ENCODE measurements at places on chromosomes 7 and 10. TPM values are rescaled to one million over a fixed set of nuclear protein-coding genes. Genes with fewer than 3 reads are reported as not detected.
A peak's percentile ranks its signal among the peaks of the same experiment; 100 is the strongest.

- no peak for DNase-seq
These were observed 20.8 kb downstream of the TIAL1 start for GRCh38 chr10:119575991-119576390.

DNA sequence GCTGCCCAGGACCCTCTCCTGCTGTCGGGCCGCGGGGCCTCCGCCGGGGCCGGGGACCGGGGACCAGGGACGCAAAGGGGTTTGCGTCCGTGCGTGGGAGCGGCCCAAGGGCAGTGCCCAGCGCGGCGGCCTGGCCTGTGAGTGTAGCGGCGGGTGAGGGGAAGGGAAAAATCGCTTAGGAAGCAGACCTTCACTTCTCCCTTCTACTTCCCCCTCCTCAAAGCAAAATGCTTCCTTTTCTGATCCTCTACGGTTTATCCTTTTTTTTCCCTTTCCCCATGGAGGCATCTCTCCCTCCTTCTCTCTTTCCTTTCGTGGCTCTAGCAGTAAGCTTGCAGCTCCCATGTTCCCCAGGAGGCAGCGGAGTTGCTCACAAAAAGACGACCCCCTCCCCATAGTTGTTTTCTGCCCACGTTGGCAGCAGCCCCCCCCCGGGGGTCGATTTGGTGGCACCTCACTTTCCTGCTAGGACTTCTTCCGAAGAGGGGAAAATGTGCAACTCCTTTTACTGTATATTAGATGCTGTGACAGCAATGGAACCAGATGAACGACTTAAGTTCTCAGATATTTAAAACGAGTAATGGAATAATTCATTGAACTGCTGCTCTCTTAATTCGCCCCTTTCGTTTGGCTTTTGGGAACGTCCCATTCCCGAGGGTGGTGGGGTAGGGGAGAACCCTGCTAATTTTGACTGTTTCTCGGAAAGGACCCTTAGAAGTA lies 724 bp downstream of the CAPZA2 start:
- peak; percentile 31 for DNase-seq

GRCh38 chr10:20887706-20888555 lies 9.2 kb downstream of the NEBL start:
- no peak for DNase-seq

The CALML3 gene
- not detected for polyA plus RNA-seq

GRCh38 chr10:103637927-103638557 lies 144.5 kb downstream of the NEURL1 start:
- peak; percentile 83 for DNase-seq

DNA sequence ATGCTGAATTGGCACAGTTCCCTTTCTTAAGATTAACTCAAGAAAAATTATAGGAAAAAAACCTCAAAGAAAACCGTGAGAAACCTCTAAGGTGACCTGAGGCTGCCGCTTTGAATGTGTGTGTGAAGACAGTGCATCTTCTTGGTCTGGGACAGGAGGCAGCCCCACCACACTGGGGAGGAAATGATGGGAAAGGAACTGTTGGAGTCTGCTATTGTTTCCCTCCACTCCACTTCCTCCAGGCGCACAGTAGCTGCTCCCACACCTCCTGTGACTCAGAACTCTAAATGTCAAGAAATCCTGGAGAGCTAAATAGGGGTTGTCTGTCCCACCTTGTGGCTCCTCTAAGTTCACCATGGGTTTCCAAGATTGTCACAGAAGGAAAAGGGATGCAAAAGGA lies 179.4 kb downstream of the PDE1C start:
- DNase-seq = no peak

The NPC1L1 gene
- polyA plus RNA-seq = 0.09 TPM

DNA sequence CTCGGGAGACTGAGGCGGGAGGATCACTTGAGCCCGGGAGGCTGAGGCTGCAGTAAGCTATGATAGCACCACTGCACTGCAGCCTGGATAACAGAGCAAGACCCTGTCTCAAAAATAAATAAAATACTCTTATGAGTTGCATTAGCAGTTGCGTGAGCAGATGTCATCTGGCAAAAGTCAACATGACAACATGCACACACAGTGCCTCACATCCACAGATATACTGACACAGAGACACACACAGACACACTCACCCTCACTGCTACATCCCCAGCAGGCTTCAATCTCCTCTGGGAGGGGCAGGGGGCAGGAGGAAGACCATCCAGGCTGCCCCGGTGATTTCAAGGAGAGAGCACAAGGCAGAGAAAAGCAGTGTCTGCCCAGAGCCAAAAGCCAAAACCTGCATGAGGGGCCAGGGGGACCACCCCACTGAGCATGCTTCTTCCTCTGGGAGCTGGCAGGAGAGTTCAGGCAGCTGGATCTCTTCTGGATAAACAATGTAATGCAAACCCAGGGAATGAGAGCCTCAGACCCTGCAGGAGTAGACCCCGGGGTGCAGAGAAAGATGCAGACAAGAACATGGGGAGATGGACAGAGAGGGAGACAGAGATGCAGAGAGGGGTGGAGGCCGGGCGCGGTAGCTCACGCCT lies 9.6 kb upstream of the ELN start:
- DNase-seq = no peak

The FANK1 gene
- polyA plus RNA-seq = 4.4 TPM

GRCh38 chr10:14605231-14605925 lies 169.3 kb downstream of the FAM107B start:
- DNase-seq = peak; percentile 66

GRCh38 chr7:50626286-50626685 lies 61.1 kb upstream of the DDC start:
- DNase-seq = no peak

- no peak for DNase-seq
These were observed 132.1 kb downstream of the PRPF18 start for GRCh38 chr10:13718820-13719219.

GRCh38 chr7:28272461-28272877 lies 91.9 kb upstream of the JAZF1 start:
- DNase-seq = peak; percentile 74

GRCh38 chr7:117296066-117296465 lies 26.8 kb downstream of the WNT2 start:
- no peak for DNase-seq

DNA sequence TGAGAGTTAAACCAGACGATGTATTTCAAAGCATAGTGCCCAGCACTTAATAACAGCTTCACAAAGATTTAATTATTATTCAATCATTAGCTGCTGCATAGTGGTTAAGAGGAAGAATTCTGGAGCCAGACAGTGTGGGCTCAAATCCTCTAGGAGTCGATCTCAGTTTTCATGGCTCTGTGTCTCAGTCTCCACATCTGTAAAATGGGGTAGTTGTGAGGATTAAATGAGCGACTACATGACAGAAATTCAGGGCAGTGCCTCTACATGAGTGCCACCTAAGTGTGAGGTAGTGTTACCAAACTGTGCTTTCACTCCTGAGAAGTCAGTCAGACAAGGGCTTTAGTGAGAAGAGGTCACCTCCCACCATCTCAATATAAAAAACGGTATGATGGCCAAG lies 81.7 kb upstream of the FGFR2 start:
- no peak for DNase-seq

- DNase-seq = no peak
These were observed 18.3 kb downstream of the STK32C start for GRCh38 chr10:132289439-132289838.

The C10orf67 gene
- polyA plus RNA-seq = 0.16 TPM

- no peak for DNase-seq
These were observed 17.8 kb upstream of the CH25H start for GRCh38 chr10:89224739-89225443.

DNA sequence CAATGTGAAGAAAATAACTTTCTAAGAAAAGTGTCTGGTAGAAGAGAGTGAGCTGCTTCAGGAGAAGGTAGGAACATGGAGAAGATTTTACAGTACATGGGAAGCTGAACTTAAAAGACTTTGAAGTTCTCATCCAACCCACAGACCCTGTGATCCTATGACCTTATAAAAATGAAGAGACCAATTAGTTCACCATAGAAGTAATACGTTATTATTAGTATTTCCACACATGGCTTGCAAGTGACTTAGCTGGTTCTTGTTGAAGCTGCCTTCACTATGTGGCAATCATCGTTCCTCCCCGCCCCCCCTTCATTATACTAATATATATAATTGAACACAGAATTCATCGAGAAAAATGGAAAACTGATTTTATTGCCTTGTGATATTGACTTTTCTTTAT lies 129.1 kb downstream of the SND1 start:
- no peak for DNase-seq

- DNase-seq = peak; percentile 91
These were observed 18.7 kb upstream of the ARHGAP12 start for GRCh38 chr10:31947144-31947926.

DNA sequence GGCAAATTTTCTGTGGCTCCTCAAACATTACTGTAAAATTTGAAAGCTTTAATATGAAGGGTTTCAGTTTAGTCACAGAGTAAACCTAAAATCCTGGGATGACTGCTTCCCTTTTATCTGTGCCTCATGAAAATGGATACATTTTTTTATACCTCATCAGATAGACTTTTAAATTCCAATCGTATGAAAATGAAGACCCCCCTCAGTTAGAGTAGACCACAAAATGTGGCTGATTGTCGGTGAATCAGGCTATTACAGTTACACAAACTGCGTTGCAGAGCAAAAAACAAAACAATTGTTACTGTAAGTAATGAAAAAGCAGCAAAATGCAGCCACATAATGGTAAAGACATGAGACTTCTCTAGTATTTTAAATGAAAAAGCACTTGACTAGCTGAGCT lies 296.2 kb downstream of the CNTNAP2 start:
- DNase-seq = peak; percentile 7

DNA sequence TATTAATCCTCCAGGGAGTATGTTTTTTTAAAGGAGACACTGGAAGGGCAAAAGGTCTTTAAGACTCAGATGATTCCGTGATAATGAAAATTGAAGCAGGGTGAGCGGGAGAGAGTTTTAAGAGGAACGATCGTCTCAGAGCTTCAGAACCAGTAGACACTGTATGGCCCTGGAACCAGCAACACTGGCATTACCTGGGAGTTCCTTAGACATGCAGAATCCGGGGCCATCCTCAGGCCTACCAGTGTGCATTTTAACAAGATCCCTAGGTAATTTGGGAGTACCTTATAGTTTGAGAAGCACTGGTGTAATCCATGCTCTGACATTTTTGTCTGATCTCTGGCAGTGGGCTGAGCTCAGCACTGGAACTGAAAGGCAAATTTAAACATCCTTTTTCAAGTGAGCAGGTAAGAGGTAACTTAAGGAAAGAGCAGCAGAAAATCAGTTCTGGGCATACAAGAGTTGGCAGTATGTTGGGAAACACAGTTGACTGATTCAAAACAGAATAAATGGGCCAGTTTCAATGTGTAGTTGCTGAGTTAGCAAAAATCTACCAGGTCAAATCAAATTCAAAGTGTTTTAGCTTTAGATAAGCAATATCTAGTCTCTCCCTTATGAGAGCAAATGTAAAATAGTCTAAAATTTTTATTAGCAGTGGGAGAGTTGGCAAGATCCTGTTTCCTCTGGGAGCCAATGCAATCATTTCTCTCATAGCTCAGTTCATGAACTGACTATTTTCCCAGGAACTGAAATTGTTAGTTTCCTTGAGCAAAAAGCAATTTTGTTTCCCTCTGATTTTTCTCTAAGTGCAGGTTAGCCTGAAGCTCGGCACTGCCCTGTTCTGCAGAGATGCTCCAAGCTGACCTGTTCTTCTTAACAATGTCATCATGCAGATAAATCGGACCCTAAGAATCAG lies 97.2 kb upstream of the ELMO1 start:
- no peak for DNase-seq

The GSTO2 gene
- 5.9 TPM for polyA plus RNA-seq

GRCh38 chr7:28383975-28384374 lies 28.3 kb upstream of the CREB5 start:
- DNase-seq = no peak

- DNase-seq = no peak
These were observed 23.5 kb downstream of the BCCIP start for GRCh38 chr10:125846894-125847293.

DNA sequence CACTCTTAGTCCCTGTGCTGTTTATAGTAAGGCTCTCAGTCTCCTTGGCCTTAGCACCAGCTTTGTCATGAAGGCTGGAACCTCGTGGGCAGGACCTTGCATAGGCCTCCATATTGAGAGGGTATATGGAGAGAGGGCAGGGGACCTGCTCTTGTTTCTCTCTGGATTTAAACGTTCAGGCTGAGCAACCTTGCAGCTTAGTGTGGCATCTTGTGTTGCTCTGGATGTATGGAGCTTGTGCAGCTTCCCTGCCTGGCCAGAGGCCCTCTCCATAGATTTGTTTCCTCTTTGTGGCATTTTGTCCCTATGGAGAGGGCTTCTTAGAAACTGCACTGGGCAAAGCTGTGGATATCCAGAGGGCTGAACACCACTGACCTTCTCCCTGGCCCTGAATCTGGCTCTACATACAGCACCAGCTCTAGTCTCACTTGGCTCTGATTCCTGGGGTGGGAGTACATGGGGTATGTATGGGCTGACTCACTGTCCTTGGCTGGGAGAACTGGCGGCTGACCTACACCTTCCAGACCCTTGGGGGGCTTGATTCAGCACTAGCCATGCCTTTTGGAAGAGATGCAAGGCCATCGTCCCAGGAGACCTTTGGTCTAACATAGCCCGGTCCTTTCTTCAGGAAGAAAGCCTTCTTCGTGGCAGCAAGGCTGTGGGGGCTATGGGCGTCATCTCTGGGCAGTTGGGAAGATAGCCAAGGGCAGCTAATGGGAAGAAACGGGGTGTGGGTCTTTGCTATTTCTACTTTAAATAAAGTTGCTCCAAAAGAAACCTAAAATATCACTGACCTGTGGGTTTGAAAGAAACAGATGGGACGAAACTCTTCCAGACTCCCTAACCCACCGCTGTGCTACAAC lies 30.5 kb downstream of the ITPRIP start:
- peak; percentile 62 for DNase-seq

The ZNF25 gene
- polyA plus RNA-seq = 6.0 TPM

DNA sequence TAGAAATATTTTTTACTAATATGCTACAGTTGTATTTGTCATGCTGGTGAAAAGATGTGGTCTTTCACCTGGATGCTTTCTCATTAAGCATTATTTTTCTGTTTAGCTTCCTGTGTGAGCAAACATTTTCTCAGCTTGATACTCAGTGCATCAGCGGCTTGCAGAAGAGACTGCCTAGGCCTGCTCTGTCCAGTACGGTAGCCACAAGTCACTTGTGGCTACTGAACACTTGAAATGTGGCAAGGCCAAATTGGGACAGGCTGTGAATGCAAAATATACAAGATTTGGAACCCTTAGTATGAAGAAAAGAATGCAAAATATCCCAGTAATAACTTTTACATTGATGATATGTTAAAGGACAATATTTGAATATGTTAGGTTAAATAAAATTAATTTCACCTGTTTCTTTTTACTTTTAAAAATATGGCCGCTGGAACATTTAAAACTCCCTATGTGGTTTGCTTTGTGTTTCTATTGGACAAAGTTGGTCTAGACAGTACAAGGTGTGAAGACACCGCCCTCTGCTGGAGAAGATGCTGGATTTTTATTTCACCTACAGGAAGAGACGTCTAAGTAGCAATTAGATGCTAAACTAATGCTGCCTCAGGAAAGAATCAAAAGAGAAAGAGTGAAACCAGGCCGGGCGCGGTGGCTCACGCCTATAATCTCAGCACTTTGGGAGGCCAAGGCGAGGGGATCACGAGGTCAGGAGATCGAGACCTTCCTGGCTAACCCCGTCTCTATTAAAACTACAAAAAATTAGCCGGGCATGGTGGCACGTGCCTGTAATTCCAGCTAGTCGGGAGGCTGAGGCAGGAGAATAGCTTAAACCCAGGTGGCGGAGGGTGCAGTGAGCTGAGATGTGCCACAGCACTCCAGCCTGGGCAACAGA lies 5.3 kb downstream of the SRGN start:
- peak; percentile 93 for DNase-seq

The SLC35G1 gene
- polyA plus RNA-seq = 8.1 TPM

Measured in fibroblast of lung (primary cell).